ENCODE measurements at places on chromosomes 11 and 22.

GRCh38 chr22:45510376-45511232 is 7.9 kb downstream of the FBLN1 start:
- DNase-seq, result no peak

DNA sequence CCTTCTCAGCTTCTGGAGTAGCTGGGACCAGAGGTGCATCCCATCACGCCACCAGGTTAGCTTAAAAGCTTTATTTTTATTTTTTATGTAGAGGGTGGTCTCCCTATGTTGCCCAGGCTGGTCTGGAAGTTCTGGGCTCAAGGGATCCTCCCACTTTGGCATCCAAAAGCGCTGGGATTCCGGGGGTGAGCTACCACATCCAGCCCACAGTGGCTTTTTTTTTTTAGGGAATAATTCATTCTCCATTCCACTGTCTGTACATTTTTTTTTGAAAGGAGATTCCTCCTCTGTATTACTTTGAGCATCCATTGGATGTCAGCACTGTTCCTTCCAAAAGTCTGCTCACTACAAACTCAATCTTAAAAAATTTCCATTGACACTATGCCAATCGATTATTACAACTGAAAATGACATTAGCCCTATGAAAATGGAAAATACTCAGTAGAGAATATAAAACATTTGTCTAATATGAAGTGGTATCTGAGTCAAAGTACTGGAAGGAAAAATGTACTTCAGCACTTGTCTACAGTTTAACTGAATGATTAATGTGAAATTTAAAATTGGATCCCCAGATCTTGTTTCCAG is 1.3 kb upstream of the LPXN start:
- DNase-seq, result no peak

DNA sequence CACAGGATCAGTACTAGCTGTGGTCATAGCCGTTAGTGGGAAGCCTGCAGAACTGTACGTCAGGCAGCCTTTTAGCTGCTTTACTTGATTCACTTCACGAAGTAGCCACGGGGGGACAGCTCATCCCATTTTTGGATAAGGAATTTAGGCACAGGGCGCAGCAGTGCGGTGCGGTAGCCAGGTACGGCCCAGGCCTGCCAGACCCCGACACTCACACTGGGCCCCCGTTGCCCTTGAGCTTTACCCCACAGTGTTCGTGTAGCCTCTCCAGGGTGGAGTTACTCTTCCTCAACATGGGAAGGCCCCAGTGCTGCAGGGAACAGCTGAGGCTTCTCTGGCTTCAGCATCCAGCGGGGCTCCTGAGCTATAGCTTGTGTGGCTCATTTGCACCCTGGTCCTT is 59.4 kb downstream of the SBF1 start:
- DNase-seq, result no peak

DNA sequence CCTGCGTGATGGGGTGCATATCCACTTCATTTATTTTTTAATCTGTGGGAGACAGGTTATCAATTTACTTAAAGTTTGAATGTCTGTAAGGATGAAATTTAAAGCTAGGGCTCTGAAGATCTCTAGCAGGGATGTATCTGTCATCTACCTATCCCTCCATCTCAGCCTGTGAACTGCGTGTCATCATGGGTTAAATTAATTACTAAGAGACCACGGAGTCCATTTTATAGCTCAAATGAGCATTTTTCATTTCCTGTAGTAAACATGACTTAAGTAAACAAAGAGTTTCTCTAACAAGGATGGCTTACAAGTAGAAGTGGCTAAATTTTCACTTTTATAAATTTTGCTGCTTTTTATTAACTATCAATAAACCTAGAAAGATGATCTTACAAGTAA is 2.9 kb upstream of the GLB1L3 start:
- no peak for DNase-seq

GRCh38 chr11:124172101-124172500 is 11.0 kb upstream of the OR10D3 start:
- DNase-seq, result no peak
